ENCODE measurements at places on chromosomes 3 and 15.
A peak's percentile ranks its signal among the peaks of the same experiment; 100 is the strongest.

DNA sequence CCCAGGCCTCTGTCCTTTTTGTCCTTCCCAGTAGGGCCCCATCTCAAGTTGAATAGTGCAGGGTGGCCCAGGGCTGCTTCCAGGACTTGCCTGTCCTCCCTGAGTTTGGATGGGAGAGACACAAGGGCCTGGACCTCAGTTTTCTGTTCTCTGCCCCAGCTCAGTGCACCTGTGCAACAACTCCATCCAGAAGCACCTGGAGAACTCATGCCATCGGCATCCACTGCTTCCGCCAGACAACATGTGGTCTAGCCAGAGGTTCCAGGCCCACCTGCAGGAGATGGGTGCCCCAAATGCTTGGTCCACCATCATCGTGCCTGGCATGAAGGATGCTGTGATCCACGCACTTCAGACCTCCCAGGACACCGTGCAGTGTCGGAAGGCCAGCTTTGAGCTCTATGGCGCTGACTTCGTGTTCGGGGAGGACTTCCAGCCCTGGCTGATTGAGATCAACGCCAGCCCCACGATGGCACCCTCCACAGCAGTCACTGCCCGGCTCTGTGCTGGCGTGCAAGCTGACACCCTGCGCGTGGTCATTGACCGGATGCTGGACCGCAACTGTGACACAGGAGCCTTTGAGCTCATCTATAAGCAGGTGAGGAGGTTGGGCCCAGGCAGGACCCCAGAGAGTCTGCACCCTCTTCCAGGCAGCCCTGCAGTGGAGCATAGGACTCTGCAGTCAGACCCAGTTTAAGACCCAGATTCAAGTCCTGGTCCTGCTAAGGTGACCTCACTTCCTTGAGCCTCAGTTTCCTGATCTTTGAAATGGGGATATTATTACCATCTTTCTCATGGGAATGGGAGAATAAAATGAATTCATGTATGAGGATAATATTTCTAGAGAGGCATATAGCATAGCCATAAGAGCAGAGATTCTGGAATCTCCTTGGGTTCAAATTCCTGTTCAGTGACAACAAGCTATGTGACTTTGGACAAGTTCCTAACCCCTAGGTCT lies 14.7 kb downstream of the RPUSD3 start:
- DNase-seq: no peak

- DNase-seq: no peak
Measured at GRCh38 chr15:47652328-47652727, 65.0 kb upstream of the SEMA6D start.

DNA sequence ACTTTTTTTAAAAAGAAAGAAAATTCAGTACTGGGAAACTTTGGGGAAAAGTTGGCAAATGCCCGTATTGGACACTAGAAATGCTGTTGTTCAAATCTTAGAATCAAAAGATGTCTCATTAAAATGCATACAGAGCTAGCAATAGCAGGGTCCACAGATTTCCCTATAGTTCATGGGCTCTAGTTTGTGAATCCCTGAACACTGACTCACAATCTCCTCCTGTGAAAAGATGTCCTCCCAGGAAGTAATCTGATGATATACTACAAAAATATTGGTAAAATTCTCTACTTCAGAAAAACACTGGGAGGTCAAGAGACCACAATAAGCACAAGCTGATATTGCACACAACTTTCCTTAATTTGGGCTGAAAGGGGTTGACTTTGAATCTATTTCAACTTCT lies 568.4 kb upstream of the ZNF385D start:
- DNase-seq: no peak

GRCh38 chr15:25362545-25362944 lies 76.3 kb downstream of the UBE3A start:
- DNase-seq: no peak

- no peak for DNase-seq
Measured at GRCh38 chr15:62415498-62415897, 250.4 kb upstream of the C2CD4B start.

DNA sequence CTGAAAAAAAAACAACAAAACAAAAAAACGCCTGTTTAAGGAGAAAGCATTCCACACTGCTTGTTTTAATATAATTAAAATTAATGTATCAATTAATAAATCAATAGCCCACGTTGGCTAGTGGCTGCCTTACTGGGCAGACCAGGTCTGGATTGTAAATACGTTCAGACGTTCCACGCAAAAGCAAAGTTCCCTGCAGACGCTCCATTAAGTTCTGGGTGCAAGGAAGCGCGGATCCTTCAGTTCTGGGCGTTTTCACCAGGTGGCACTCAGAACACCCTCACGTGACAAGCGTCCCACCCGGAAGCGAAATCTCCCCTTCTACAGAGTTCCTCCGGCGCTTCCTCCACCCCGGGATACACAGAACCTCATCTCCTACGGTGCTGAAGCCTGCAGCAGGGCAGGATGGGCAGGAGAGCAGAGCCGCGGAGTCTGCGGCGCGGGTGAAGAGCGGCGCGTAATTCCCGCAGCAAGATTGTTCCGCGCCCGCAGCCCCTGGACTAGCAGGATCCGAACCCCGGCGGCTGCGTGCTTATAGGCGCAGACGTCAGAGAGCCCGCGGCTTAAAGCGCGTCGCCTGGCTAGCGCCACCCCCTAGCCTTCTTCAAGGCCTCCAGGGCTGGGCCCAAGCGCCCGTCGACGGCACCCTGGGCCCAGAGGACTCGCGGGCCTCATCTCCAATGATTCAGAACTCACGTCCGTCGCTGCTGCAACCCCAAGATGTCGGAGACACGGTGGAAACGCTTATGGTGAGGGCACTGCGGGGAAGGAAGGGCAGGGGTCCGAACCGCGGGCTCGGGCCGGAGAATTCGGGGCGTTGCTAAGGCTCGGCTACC lies at the start of gene SLC25A38:
SLC25A38 (plus strand) TSS at position 326 of the 836 bp plus-strand sequence; CDS start at position 681, 355 bp downstream.
- peak; percentile 88 for DNase-seq

DNA sequence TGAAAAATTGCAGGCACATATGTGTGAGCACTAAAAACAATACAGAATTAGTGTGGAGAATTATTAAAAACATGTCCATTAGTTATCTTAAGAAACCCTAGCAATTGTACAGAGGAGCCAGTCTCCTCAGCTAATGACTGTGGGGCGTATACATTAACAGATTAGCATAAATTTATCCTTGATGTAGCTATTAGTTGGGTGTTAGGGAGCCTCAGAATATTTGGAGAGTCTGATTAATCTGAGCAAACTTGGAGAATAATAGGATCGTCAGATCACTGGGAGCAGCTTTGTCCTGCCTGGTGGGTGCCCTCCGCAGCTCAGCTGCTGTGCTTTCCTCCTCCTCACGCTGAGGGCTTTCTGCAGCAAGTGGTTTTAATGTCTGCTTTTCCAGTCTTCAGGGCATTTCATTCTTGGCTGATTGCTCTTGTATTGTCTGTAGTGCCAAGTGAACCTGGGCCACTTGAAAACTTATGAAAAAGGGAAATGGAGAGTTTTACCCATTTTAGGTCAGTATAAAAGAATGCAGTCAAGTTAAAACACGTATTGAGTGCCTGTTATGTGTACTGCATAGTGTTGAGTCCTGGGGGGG lies 417.4 kb upstream of the SEMA6D start:
- DNase-seq: no peak

- DNase-seq: peak; percentile 24
Measured at GRCh38 chr3:51704511-51704950, 2.3 kb upstream of the GRM2 start.

DNA sequence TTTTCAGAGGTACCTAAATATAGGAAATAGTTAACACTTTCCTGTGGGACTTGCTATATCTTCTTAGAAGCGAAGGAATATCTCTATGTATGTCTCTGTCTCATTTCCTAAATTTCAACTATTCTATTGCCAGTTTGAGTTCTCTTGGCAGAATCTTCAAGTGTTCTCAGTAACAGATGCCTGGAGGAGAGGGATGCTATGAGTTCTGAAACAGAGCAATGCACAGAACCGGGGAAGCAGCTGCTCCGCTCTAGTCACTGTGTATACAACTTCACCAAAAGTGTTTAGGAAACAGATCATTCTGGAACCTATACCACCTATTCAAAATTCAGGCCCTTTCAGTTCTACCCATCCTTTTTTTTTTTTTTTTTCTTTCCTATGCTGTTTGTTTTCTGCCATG lies 144.6 kb downstream of the RORA start:
- no peak for DNase-seq

- no peak for DNase-seq
Measured at GRCh38 chr3:8239718-8240695, 261.6 kb upstream of the LMCD1 start.

DNA sequence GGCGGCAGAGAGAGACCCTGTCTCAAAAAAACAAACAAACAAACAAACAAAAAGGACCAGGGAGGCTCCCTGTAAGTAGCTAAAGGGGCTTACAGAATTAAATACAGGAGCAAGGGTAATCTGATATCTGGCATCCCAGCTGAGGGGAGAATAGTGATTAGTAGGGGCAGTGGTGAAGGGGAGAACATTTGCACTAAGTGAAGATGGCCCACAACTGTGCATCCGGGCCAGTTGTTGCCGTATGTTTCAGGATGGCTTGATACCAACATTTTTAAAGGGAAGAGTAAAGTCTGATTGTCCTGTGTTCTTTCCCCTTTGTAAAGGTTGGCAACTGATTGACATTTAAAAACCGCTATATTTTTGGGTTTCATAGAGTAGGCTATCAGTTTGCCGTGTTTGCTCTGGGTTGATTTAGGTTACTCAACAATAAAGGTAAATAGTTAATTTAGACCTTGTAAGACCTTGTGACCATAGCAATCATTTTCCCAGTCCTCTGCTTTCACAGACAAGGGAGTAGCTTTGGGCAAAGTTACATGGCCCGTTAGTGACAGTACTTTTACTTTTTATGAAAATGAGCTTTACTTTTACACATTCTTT lies 167.8 kb downstream of the PTPRG start:
- no peak for DNase-seq

DNA sequence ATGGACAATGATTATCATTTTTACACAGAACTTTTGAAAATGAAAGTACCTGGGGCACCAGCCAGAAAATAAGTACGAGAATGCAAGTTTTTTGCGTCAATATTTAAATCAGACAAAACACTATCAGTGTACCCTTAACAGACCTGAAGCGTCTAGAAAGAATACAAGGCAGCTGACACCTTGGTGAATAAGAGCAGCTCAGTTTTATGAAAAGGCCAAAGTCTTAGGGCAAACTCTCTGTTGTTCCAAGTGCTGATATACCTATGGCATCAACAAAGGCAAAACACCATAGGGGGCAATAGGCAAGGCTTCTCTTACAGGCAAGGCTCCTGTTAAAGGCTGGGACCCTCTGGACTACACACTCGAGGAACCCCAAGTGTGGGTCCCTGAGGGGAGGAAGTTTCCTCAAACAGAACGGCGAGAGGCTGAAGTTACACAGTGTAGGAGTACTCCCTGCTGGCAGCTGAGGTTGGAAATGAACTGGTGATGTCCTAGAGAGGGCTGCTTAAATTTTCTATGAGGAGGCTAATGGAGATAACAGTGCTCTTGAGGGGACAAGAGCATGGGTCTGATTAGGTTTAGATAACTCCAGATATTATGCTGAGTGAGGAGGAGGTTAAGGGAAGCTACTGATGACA lies 291.0 kb downstream of the TIGIT start:
- DNase-seq: no peak

GRCh38 chr15:65101411-65101890 lies 13.5 kb downstream of the UBAP1L start:
- DNase-seq: peak; percentile 65

DNA sequence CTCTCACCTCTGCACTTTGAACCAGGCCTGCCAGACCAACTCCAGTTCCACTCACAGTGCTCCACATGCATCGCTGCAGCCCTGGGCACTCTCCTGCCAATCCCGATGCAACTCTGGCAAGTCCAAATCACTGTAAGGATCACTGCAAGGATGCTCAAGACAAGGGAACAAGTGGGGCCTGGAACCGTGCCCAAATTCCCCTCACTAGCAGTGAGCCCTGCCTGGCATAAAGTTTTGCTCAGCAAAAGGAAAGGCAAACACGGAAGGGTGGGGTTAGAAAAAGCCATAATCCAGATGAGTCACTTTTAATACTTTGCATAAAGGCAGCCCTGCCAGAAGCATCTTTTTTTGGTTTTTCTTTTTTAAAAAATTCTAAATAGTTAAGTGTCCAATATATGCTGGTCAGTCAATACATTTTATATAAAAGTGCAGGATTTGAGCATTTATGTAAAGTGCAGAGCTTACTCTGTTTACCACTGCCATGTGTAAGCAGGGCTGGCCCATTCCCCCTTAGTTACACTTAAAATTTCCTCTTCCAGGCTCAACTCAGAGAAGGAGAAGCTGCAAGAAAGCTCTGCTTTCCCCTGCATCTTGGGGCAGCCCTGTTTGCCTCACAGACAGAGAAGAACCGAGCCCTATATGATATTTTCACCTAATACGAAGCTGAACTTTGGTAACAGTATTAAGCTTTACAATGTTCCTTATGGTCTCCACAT lies 102.2 kb downstream of the CD47 start:
- no peak for DNase-seq

DNA sequence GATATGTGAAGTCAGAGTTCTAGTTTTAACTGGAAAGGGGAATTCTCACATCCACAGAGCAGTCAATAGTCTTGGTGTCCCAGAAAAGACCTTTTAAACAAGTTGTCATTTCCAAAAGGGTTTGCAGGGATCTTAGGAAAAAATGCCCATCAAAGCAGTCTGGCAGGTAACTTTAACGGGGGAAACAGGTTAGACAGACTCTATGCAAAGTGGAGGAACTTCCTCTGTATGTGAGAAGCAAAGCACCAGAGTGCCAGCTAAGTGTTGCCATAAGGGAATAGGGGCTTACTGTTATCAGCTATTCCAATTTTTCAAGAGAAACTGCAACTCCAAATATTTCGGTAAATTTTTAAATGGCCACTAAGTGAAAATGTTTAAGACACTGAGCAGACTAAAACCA lies 307.9 kb upstream of the MDFIC2 start:
- no peak for DNase-seq

DNA sequence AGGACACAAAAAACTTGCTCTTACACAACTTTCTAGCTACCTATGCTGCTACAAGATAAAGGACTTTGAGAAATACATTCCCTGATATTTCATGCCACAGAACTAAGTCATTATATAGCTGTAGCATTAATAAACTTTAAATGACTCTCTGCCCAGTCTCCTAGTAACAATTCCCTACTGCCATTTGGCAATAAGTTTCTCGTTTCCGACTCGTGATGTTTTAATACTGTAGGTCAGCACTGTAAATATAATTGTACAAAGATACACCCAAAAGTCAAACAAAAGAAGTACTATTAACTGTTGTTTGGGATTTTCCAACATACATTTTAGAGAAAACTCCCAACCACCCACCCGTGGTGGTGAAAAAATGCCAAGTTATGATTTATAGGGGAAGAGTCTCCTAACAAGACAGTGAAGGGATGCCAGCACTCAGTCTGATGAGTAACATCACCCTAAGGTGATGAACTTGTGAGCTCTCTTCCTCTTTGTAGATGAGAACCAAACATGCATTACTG lies 132.2 kb downstream of the DUT start:
- DNase-seq: no peak

GRCh38 chr3:193132241-193132640 lies 108.8 kb upstream of the PLAAT1 start:
- DNase-seq: no peak
